Left kidney (tissue), 8 donors: ENCODE measurements at places on chromosomes 6 and 20. TPM values are rescaled to one million over a fixed set of nuclear protein-coding genes. Genes with fewer than 3 reads are reported as not detected.

GRCh38 chr6:81455641-81456040, 296.8 kb downstream of the TENT5A start:
- no peak for DNase-seq

TEAD3 gene
- 43.7 TPM for polyA plus RNA-seq

DNA sequence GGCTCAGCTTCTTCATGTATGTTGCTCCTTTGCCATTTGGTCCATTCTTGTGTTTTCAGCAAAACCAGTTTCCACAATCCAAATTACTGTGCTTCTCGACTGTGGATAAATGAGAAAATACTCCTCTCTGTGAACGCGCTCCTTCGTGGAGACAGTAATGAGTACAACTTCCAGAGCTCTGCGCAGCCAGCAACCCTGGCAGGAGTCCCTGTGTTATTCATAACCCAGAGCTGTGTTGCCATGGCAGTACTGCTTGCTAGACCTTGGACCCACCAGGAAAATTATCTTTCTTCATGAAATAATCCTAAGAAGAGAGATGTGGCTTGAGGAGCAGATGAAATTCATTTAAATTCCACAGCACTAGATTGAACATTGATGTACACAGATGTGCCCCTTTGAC, 73.7 kb downstream of the SLC22A3 start:
- DNase-seq, result no peak

DNA sequence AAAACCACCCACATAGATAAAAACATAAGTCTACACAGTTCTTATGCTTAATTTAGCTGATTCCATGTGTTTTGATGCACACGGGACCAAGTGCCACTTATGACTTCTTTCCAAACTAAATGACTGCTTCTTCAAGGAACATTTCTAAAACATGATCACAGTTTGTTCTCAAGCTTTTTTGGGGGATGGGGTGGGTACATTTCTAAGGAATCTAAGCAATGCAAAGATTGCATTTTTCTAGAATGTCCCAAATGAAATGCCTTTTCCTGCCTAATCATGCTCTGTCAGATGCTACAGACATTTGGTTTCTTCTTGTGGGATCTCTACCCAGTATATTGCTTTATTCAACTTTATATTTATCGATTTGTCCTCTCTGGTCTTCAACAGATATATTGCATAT, 496.8 kb upstream of the JAG1 start:
- DNase-seq, result no peak

DNA sequence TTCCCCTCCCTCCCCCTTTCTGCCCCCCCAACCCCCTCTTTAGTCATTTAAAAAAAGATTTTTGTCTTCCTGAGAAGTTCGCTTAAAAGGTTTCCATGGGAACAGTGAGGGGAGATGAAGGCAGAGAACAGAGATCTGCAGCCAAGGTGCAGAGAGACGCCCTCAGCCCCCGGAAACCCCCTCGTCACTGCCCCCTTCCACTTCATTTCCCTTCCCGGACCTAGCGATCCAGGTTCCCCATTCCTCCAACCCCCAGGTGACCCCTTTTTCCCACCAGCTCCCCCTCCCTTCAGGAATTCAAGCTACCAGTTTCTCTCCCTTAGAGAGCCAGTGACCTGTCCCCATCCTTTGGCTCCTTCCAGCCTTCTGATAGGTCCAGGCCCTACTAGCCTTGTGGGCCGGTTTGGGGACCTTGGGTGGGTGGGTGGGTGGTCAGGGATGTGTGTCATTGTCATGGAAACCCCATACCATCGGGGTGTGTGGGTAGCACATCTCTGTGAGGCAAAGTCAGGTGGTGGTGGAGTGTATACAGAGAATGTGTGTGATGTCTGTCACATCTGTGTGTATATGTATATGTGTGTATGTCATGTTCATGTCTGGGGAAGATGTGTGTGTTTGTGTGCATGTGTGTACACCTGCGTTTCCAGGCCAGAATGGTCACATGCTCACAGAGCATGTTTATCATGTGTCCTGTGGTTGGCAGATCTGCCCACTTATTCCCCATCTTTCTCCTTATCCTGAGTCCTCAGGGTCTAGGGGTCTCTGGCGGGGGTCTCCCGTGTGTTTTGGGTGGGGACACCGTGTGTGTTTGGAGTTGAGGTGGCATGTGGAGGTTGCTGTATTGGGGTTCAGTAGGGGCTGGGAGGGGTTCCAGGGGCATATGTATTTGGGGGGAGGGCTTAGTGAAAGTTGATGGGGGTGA, 7.0 kb downstream of the SYNGAP1 start:
- DNase-seq, result no peak

- peak; percentile 73 for DNase-seq
These were observed 122.6 kb upstream of the MCHR2 start for GRCh38 chr6:100116411-100117194.

- DNase-seq, result peak; percentile 71
These were observed 5.2 kb downstream of the SIRPA start for GRCh38 chr20:1900321-1900801.

GRCh38 chr6:48110436-48111142, 408 bp downstream of the PTCHD4 start:
- no peak for DNase-seq

- no peak for DNase-seq
These were observed 31.5 kb downstream of the RAB44 start for GRCh38 chr6:36729161-36729524.

CD2AP gene
- polyA plus RNA-seq, result 89.5 TPM

WFDC2 gene
- 164 TPM for polyA plus RNA-seq

DNA sequence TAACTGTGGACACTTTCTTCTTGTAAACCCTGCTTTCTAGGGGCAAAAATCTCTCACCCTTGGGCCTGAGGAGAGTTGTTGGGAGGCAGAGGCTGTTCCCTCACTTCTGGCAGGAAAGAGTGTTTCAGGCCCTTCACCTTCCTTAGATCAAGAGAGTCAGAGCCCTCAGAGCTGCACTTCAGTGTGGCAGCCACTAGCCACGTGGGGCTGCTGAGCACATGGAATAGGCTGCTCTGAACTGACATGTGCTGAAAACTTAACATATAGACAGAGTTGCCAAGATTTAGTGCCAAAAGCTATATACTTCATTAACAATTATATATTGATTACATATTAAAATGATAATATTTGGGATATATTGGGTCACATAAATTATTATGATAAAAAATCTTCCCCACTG, 4.4 kb upstream of the LMBRD1 start:
- DNase-seq, result no peak

SPATS1 gene
- polyA plus RNA-seq, result not detected

DNA sequence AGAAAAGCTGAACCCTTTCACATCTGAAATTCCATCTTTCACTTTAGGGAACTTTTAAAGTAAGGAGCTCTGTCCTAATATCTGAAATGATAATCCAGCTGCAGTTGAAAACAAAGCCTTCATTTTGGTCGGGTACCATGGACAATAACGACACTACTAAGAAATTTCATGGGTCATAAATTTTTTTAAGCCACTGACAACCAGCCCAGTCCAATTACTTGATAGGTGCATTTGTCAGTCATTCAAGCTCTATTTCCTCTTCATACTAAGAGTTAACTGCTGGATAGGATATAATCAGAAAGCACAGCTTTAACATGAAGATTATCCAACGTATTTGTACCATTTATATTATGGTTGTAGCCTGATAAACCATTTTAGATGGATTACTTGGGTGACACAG, 52.5 kb downstream of the MMUT start:
- no peak for DNase-seq

DNA sequence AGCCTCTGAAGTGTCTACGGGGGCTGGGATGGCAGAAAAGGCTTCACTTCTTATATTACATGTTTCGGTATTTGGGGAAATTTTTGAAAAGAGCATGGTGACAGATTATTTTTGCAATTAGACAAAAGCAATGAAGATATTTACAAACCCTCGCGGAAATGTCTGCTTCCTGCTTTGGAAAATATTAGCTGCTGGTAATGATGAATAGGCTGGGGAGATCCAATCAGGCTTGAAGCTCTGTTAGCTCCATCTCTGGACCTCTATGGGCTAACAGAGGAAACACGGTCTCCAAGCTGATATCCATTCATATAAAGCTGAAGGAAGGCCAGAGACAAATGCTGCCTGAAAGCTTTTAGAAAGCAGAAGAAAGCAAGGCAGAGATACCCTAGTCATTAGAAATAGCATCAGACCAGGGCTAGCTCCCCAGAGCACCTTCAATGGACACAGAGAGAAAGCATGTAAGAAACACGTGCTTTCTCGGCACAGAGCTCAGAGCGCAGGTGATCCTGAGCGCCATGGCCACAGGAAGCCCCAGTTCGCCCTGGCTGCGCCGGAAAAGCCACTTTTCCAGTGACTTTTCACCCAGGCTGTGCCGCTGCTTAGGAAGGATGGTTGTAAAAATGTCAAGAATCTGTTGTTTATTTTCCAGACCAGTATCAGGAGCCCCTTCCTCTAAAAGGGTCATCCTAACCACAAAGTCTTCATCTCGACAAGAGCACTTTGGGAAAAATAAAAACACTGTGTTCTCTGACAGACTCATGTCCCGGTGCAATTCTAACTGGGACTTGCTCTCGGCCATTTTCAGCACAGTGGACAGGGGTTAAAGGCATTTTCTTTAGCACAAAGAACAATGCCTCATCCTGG, 68.5 kb upstream of the NFATC2 start:
- DNase-seq, result no peak

- DNase-seq, result no peak
These were observed 35.7 kb downstream of the CITED2 start for GRCh38 chr6:139338795-139339194.

GRCh38 chr6:87274660-87275274, 47.6 kb upstream of the SMIM8 start:
- DNase-seq, result no peak

GRCh38 chr20:53176134-53176533, 204.0 kb downstream of the TSHZ2 start:
- DNase-seq, result no peak

GRCh38 chr6:108417027-108417426, 122.2 kb downstream of the AFG1L start:
- no peak for DNase-seq

PRSS16 gene
- 0.28 TPM for polyA plus RNA-seq

LINC00237 gene
- polyA plus RNA-seq, result not detected

GRCh38 chr6:7252390-7252789, 60.6 kb downstream of the SSR1 start:
- DNase-seq, result no peak

DNA sequence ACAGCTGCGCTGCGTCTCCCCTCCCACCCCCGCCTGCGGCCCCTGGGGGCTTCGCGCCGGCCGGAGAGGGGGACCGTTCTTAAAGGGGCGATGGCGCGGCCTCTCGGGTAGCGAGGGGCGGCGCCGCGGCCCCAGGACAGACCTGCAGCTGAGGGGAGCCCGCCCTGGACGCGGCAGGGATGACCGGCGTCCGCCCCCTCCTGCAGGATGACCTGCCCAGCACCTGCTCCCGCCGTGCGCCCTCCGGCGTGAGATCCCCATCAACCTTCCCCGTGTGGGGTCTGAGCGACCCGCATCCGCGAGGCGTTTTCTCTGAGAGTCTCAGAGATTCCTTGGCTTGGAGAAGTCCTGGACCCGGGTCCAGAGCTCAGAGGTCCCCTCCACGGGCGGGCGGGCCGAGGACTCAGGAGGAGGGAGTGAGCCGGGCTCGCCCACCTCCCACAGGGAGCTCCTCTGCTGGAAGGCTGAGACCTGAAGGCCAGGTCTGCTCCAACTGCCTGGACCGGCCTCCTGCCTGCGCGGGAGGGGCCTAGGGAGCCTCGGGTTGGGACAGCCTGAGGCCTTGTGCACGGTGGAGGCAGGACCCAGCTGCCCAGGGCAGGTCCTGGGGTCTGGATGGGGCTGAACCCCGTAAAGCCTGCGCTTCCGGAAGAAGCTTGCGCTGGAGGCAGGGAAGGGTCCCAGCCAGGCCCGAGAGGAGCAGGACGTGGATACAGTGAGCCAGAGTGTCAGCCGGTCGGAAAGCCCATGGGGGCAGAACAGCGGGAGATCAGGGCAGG, 532 bp upstream of the NKAIN4 start:
- DNase-seq, result no peak

PRDM13 gene
- polyA plus RNA-seq, result not detected

GRCh38 chr20:6756693-6757595, 10.5 kb upstream of the BMP2 start:
- DNase-seq, result no peak

GRCh38 chr20:51400051-51400926, 142.2 kb downstream of the NFATC2 start:
- DNase-seq, result no peak

DNA sequence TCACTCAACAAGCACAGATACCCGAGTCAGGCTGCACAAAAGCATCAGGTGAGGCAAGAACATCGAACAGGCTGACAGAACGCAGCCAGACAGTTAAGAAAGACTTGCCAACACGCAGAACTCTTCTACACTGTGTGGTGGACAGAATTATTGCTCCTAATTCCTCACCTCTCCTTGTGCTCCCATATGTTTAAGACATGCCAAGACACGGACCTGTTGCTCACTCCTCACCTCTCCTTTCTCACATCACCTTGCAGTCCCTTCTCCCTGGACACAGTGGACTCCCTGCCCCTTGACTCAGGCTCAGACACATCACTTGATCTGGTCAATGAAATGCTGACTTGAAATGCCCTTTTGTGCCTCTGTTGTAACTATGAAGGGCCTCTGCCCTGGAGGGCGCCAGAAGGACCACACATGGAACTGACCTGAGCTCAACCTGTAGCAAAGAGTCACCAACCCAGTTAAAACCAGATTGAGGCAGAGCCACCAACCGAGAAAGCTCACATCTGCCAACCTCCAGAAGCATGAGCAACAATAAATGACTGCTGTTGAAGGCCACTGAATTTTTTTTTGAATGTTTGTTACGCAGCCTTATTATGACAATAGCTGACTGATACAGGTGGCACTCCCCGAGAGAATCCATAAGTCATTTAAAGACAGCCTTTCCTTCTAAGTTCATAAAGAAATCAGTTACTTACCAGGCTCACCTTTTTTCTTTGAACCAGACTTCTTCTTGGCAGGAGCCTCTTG, 24.0 kb downstream of the RRBP1 start:
- DNase-seq, result no peak

CTSA gene
- polyA plus RNA-seq, result 143 TPM

CST1 gene
- not detected for polyA plus RNA-seq

- no peak for DNase-seq
These were observed 110.6 kb downstream of the TRDN start for GRCh38 chr6:123526128-123526527.

GRCh38 chr20:15637950-15638754, 935.1 kb downstream of the KIF16B start:
- DNase-seq, result peak; percentile 63

SLC17A1 gene
- polyA plus RNA-seq, result 33.9 TPM

DNA sequence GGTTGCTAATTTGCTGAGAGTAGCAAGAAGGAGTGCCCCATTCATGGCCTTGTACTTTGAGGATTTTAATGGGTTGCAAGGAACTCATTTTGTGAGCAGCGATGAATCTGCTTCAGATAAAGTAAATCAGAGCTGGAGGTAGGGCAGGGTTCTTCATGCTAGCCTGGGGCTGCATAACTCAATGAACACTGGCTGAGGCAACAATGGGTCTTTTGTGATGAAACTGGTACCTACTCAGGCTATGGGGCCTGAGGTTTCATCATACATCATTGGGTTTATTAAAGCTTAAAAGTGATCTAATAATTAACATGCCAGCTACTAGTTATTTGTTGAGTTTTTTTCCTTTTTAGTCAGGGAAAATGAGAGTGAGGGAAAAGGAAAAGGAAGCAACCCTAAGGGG, 106.9 kb downstream of the FAM50B start:
- no peak for DNase-seq

- no peak for DNase-seq
These were observed 46.1 kb downstream of the MYH7B start for GRCh38 chr20:35001596-35002362.

GRCh38 chr6:17204533-17204932, 76.6 kb upstream of the RBM24 start:
- no peak for DNase-seq
